ENCODE measurements at places on chromosomes 6 and 20. TPM values are rescaled to one million over a fixed set of nuclear protein-coding genes. Genes with fewer than 3 reads are reported as not detected.

The NKAIN4 gene
- 10.6 TPM for total RNA-seq

The PLCB4 gene
- 3.7 TPM for total RNA-seq

The SNAP91 gene
- 0.65 TPM for total RNA-seq

The DDR1 gene
- 25.0 TPM for total RNA-seq

The CCDC170 gene
- not detected for total RNA-seq

The ANKEF1 gene
- total RNA-seq = 6.6 TPM

The NKAPL gene
- not detected for total RNA-seq

The RHAG gene
- not detected for total RNA-seq

The SLC17A9 gene
- total RNA-seq = 0.91 TPM

The PACSIN1 gene
- not detected for total RNA-seq

The SLC22A7 gene
- not detected for total RNA-seq

The SPATS1 gene
- not detected for total RNA-seq

The CLIC5 gene
- not detected for total RNA-seq

The GTSF1L gene
- not detected for total RNA-seq

The CCR6 gene
- not detected for total RNA-seq

The TMC2 gene
- not detected for total RNA-seq

The OR2B6 gene
- total RNA-seq = not detected

The TRIM40 gene
- not detected for total RNA-seq

The PRR18 gene
- not detected for total RNA-seq

The CD24 gene
- 193 TPM for total RNA-seq

The GLP1R gene
- not detected for total RNA-seq

The SLC32A1 gene
- not detected for total RNA-seq

The MYB gene
- total RNA-seq = 2.7 TPM

The LY6G6D gene
- total RNA-seq = not detected

The TREML1 gene
- not detected for total RNA-seq

The CST9L gene
- not detected for total RNA-seq

The SCAND1 gene
- 93.9 TPM for total RNA-seq

The CALHM4 gene
- total RNA-seq = not detected

The HRH3 gene
- not detected for total RNA-seq

The FRK gene
- total RNA-seq = 0.57 TPM

The TTK gene
- 180 TPM for total RNA-seq

The FAM217A gene
- not detected for total RNA-seq

The TGM2 gene
- 33.4 TPM for total RNA-seq

The STMND1 gene
- total RNA-seq = 0.29 TPM

The TP53TG5 gene
- total RNA-seq = not detected

The ZSCAN23 gene
- total RNA-seq = 8.4 TPM

The SIRPD gene
- not detected for total RNA-seq

The CLPSL1 gene
- total RNA-seq = not detected

The SLC4A11 gene
- total RNA-seq = 0.57 TPM

The MCCD1 gene
- total RNA-seq = not detected
